ENCODE measurements at places on chromosomes 13 and 19.

GRCh38 chr13:41601718-41602445 lies 144.5 kb downstream of the RGCC start:
- DNase-seq = no peak

DNA sequence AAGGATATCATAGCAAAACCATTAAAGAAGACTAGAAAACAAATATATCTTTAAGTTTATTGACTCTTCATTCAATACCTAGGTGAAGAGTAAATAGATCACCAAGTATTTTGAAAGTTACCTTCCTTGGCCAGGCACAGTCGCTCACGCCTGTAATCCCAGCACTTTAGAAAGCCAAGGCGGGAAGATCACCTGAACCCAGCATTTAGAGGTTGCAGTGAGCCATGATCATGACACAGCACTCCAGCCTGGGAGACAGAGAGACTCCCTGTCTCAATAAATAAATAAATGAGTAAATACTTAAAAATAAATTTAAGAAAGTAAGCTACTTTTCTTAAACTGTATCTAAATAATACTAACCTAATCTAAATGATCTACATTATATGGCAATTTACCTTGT lies 8.9 kb upstream of the WBP4 start:
- DNase-seq = no peak

DNA sequence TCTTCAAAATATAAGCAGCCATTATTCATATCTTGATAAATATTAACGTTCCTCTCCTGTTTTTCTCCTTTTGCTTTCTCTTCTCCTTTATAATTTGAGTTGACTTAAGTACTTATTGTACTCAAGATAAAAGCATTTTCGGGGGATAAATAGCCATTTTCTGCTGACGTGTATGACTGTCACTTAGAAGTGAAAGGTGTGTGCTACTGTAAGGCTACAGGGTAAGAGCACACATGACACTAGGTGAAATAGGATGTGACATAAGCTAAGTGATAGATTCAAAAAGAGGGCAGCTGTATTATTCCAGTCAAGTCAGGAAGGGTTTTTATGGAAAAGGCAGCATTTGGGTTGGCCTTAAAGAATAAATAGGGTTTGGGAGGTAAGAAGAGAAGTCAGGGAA lies 128.5 kb downstream of the GPC6 start:
- DNase-seq = no peak

DNA sequence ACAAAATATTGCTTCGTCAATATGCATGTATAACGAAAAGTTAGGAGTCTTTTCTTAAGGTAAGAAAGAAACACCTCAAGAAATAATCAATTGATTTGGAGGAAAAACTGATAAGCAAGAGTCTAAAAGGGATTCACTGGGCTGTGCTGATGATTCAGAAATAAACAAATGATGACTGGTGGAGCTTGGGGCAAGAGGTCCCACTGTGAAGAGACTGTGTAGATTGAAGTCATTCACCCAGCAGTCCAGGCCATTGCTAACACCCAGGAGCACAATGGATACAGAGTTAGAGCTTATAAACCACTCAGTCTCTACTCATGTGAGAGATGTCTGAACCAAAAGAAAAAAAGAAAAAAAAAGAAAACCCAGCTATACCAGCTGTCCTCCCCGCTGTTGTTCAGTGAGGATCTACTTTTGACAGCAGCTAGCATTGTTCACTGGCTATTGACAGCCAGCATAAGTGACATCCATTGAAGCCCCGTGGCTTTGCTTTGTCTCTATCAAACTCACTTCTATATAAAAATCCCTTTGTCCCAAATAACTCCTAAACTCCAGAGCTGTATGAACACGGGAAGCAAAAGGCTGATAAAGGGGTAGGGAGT lies 255.5 kb downstream of the KCTD12 start:
- DNase-seq = no peak

DNA sequence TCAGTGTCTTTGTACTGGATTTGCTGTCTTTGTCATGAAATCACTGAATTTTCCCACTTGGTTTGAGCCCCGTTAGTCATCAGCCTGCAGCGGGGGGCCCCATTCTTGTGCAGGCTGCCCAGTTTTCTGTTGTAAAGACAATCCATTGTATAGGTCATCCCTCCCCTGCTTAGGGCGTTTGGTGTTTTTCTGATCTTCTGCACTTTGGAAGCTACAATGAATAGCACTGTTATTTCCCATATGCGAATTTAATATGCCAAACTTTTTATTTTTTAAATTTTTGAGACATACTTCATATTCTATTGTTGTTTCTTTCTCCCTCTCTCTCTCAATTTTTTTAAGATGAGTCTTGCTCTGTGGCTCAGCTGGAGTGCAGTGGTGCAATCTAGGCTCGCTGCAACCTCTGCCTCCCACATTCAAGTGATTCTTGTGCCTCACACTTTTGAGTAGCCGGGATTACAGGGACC lies 9.0 kb downstream of the SLC27A1 start:
- DNase-seq = no peak

DNA sequence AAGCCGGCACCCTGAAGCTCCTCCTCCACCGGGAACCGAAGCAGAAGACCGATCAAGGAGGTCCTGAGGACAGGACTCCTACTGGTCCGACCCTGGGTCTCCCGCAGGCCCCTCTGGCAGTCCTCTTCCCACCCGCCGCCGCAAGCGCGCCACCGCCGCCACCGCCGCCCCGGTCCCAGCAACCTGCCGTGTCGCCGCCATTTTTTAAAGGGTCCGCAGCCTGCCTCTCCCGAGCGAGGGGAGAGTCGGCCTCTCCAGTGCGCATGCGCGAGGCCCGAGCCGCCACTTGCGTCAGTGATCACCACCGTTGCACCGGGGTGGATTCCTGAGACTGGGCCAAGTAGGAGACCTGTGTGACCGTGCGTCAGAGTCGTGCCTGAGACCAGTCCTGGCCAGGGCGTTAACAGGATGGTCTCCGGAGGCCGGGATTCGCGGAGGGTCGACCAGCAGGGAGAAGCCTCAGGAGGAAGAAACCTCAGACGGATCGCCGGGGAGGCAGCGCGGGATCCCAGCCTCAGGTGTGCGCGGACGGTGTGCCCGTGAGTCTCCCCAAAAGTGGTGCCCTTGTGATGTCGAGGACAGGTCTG lies 51.6 kb downstream of the ZNF146 start:
- DNase-seq = no peak

- DNase-seq = no peak
Measured at GRCh38 chr13:48660361-48661076, 6.8 kb downstream of the CYSLTR2 start.

DNA sequence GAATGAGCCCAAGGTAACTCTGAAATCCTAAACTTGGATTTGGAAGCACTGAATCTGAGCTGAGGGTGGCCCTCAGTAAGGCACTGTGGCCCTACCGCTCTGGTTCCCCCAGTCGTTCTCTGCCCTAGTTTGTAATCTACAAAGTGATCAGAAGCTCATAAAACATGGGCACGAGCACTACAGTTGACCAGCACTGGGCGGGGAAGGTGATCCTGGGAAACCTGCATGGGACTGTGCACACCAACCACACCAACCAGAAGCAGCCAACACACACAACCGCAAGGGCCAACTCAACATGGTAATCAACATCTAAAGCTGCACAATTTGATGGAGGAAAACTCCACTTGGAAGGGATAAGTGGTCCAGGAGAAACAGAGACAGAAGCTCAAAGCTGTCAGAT lies 22.9 kb downstream of the SLC7A1 start:
- no peak for DNase-seq

DNA sequence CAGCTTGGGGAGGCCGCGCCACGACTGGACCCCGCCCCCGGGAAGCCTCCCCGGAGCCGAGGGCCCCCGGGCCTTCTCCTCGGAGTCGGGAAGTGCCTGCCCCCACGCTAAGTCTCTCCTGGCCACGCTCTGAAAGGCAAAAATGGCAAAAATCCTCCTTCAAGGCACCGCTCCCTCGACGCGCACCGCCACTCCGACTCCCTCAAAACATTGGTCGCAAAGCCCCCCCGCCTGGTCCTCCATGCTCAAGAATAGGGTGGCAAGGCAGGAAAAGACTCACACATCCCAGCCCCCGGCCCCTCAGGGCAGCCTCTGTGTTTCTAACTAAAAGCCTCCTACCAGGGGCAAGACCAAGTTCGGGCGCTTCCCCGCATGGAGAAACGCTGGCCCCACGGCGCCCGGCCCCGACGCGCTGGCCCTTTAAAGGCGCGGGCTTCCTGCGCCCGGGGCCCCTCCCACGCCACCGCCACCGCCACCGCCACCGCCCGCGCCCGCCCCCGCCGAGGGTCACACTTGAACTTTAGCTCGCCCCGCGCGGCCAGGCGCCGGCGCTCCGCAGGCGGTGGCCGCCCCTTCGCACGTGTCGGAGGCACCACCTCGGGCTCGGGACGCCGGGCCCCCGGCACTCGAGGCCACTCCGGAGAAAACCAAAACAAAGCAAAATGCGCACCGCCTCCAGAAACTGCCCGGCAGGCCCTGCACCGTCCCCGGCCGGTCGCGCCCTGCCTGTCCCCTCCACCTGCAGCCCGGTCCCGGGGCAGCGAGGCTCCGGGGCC lies 1.9 kb downstream of the FOXO1 start:
- DNase-seq = peak; percentile 56

GRCh38 chr13:58051807-58052375 lies 420.3 kb downstream of the PCDH17 start:
- DNase-seq = no peak

DNA sequence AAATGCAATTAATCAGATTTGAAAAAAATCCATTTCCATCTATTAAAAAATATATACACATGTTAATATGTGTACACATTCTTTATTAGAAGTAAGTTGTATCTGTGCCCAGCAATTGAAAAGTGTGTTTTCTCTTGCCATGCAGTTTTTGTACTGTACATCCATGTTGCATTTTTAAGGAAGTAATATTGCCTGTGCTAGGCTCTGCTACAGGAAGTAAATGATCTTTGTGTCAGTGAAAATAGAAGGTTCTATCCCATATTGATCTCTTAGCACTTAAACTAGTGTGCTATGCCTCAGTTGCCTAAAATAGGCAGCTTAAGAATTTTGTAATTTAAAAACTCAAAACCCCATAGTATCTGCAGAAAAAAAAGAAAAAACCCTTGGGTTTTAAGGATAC lies 122.5 kb downstream of the CDK8 start:
- no peak for DNase-seq

DNA sequence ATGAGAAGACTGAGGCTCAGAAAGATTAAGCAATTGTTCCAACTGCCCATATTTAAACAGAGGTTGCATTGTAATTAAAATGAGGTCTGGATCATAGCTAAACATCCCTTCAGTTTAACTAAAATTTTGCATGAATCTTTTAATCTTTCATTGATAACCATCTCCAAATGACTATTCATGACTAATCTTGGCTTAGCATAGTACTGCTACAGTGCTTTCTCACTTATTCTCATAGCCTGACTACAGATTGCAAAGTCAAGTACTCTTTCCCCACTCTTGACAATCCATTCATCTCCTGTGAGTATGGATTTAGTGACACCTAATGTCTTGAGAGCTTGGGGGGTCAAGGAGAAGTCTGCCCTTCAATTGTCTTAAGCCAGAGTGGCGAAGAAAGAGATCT lies 258.4 kb downstream of the RFC3 start:
- no peak for DNase-seq

DNA sequence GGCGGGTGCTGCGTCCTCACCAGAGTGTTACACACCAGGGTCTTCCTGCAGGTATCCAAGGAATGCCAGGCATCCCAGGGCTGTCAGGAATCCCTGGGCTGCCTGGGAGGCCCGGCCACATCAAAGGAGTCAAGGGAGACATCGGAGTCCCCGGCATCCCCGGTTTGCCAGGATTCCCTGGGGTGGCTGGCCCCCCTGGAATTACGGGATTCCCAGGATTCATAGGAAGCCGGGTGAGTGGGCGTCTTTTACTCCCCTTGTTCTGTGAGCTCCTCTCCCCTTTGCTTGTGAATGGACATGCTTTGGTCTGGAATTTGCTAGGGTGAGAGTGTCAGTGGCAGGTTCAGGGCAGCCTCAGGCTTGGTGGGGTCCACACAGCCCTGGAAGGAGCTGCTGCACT lies 75.9 kb downstream of the RAB20 start:
- DNase-seq = no peak

DNA sequence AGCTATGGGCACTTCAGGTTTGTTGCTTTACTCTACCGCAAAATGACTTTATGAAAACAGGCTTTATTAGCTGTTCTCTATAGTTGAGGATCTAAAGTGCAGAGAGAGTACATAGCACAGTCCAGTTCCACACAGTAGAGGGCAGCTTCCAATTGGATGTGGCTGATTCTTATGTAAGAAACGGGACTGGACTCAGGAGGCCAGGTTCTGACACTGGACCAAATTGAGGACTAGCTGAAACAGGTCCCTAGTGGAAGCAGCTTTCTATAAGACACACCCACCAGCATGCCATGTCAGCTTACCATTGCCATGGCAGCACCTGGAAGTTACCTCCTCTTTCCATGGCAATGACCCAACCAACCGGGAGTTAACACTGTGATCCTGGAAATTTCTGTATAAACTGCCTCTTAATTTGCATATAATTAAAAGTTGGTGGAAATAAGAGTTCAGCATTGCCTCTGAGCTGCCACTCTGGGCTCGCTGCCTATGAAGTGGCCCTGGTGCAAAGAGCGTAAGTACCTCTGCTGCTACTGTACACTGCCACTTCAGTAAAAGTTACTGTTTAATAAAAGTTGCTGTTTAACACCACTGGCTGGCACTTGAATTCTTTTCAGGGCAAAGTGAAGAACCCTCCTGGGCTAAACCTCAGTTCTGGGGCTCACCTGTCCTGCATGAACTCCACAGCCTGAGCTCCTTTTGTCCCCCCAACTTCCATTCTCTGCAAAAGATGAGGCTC lies 211.9 kb upstream of the SLC10A2 start:
- DNase-seq = no peak

DNA sequence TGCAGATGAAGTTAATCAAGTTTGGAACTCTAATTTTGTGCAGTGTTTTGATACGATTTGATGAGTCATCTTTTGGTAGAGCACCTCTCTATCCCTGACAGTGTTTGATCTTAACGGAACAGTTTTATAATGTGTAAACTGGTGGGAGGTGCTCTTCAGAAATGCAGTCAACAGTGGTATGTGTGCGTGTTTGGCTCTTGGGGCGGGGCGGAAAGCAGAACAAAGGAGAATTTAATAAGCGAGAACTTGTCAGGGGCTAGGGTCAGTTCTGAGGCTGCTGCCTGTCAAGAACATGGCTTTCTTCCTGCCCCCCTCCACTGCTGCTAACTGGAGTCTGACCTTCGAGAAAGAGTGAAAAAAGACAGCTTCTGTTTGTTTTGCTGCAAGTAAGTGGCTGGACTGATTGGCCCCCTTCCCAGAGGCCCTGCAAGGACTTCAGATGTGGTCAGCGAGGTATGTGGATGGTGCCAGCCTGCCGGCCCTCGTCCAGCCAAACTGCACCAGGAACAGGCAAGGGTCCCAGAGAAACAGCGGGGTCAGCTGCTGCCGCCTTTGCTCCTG lies 40.8 kb downstream of the BBC3 start:
- DNase-seq = peak; percentile 56
